Stomach (tissue), 19 donors: ENCODE measurements at places on chromosomes 16 and 17. TPM values are rescaled to one million over a fixed set of nuclear protein-coding genes. Genes with fewer than 3 reads are reported as not detected.
A peak's percentile ranks its signal among the peaks of the same experiment; 100 is the strongest.

The CDH15 gene
- total RNA-seq, result not detected

DNA sequence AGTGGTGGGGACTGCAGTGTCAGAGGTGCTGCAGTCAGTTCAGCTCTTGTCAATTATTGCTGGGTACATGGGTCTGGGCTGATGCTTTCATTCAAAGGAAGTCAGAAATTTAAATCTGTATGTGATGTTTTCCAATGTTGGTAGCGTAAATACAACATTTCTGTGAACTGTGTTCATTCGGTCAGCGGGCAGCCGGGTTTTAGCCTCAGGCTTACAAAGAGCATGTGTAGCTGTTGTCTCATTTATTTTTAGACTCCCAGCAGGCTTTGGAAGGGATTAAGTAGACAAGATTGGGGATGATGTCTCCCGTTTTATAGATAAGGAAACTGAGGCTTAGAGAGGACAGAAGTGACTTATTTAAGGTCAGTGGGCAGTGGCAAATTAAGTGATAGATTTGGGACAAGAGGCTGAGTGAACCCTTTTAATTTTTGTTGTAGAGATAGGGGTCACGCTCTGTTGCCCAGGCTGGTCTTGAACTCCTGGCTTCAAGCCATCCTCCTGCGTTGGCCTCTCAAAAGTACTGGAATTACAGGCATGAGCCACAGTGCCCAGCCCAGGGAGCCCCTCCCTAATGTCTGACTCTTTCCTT lies 8.1 kb downstream of the AQP8 start:
- no peak overlapping the region for H3K4me3 ChIP-seq
- no peaks in the 10 kb centered on the region for H3K27me3 ChIP-seq
- no peaks in the 10 kb centered on the region for H3K36me3 ChIP-seq
- no peak for DNase-seq
- no peaks in the 10 kb centered on the region for H3K4me1 ChIP-seq

GRCh38 chr17:8220783-8221662 lies 10.6 kb upstream of the AURKB start:
- H3K27me3 ChIP-seq, result no peaks in the 10 kb centered on the region
- DNase-seq, result peak; percentile 97
- H3K4me3 ChIP-seq, result peak overlapping the region; percentile 57
- peaks cover 19% of the 10 kb centered on the region for H3K4me1 ChIP-seq

The IGSF6 gene
- total RNA-seq, result 1.8 TPM

DNA sequence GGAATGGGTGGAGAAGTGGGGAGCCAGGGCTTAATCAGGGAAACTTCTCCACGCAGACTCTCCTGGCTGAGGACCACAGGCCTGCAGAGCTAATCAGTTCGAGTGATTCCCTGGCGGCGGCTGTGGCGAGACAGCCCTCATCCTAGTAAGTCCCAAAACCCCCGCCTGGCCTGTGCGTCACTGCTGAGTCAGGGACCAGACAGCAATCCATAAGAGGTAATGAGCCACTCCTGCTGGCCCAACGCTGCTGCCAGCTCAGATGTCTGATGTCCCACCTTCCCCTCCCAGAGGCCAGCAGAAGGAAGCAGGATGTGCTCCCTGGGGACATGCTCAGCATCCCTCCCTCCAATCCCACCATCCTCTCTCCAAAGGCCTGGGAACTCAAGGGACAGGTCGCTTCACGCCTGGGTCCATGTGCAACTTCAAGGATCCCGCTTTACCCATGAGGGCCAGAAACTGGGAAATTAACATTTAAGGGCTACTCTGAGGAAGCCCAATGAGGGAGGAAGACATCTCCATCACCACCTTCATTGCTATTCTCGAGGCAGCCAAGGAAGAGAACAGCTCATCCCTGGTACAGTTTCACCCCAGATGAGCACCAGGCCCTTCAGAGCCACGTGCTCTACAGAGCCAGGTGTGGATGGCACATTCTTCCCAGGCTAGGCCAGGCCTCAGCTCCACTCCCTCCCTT lies 7.9 kb downstream of the ACLY start:
- H3K27me3 ChIP-seq, result no peaks in the 10 kb centered on the region
- DNase-seq, result no peak
- peaks cover 36% of the 10 kb centered on the region for H3K4me1 ChIP-seq
- peaks cover 80% of the 10 kb centered on the region for H3K36me3 ChIP-seq

GRCh38 chr17:4342535-4342934 lies 23.9 kb downstream of the UBE2G1 start:
- H3K27ac ChIP-seq, result no peak overlapping the region
- peaks cover 70% of the 10 kb centered on the region for H3K4me1 ChIP-seq
- H3K4me3 ChIP-seq, result no peak overlapping the region
- no peaks in the 10 kb centered on the region for H3K27me3 ChIP-seq
- no peak for DNase-seq

The CACNG5 gene
- total RNA-seq, result not detected

GRCh38 chr17:48571024-48571818 lies 6.9 kb downstream of the HOXB4 start:
- H3K4me1 ChIP-seq, result peaks cover 88% of the 10 kb centered on the region
- H3K27me3 ChIP-seq, result no peaks in the 10 kb centered on the region
- H3K27ac ChIP-seq, result peak overlapping the region; percentile 91
- H3K36me3 ChIP-seq, result no peaks in the 10 kb centered on the region
- H3K4me3 ChIP-seq, result peak overlapping the region; percentile 37
- DNase-seq, result no peak

The SNF8 gene
- 41.3 TPM for total RNA-seq

The MEIOB gene
- total RNA-seq, result not detected

DNA sequence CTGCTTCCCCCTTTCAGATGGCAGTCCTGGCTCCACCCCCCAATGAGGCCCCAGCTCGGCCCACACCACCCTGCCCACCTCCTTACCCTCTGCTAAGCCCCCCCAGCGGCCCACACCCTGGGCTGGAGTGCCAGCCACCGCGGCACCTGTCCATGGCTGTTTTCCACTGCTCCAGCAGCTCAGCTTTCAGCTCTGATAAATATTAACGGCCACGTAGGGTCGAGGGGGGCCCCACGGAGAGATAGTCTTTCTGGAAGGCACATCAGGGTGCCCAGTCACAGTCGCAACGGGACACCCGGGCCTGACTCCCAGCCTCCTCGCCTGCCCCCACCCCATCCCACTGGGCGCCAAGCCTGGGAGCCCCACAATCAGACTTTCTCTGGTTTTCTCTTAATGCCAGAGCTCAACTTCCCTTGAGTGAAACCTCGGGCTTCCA lies 46.5 kb upstream of the CIBAR2 start:
- H3K27me3 ChIP-seq, result no peaks in the 10 kb centered on the region
- H3K27ac ChIP-seq, result no peak overlapping the region
- H3K4me3 ChIP-seq, result no peak overlapping the region
- H3K36me3 ChIP-seq, result no peaks in the 10 kb centered on the region
- DNase-seq, result no peak

The TSNAXIP1 gene
- 0.45 TPM for total RNA-seq

- H3K4me1 ChIP-seq, result no peaks in the 10 kb centered on the region
- no peaks in the 10 kb centered on the region for H3K27me3 ChIP-seq
- H3K36me3 ChIP-seq, result no peaks in the 10 kb centered on the region
- no peak for DNase-seq
- no peak overlapping the region for H3K27ac ChIP-seq
- no peak overlapping the region for H3K4me3 ChIP-seq
Observed at GRCh38 chr16:6229186-6229585, 1103.5 kb upstream of the RBFOX1 start.

- H3K27me3 ChIP-seq, result no peaks in the 10 kb centered on the region
- no peak for DNase-seq
- peaks cover 18% of the 10 kb centered on the region for H3K36me3 ChIP-seq
- H3K4me1 ChIP-seq, result peaks cover 17% of the 10 kb centered on the region
Observed at GRCh38 chr17:29748400-29748799, 125.7 kb upstream of the CORO6 start.

The GDPD3 gene
- total RNA-seq, result 1.8 TPM

GRCh38 chr16:69186642-69187445 lies at the start of gene SNTB2:
SNTB2 (plus strand) TSS chr16:69187164; CDS start chr16:69187167, 3 bp downstream.
- no peaks in the 10 kb centered on the region for H3K36me3 ChIP-seq
- no peaks in the 10 kb centered on the region for H3K27me3 ChIP-seq
- DNase-seq, result peak; percentile 97
- H3K27ac ChIP-seq, result peak within 1 kb of the TSS; percentile 98
- H3K4me1 ChIP-seq, result peaks cover 36% of the 10 kb centered on the region

DNA sequence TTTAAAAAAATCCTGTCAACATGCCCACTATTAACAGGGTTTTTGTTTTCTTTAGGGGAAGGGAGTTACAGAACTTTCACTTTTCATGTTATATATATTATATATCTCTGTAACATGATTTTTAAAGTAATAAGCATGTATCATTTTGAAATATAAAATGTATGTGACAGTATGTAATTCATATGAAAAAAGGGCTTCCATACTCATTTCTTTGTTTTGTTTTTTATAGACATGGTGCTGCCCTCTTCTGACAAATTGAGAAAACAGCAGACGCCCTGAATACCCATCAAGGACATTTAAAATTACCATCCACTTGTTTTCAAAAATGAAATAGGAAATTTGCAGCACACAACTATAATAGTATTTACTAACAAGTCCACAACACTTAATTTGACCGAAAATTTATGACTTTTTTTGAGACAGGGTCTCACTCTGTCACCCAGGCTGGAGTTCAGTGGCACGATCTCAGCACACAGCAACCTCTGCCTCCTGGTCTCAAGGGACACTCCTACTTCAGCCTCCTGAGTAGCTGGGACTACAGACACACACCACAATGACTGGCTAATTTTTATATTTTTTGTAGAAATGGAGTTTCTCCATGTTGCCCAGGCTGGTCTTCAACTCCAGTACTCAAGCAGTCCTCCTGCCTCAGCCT lies 30.4 kb downstream of the CFDP1 start:
- H3K27me3 ChIP-seq, result no peaks in the 10 kb centered on the region
- DNase-seq, result peak; percentile 65
- H3K4me3 ChIP-seq, result no peak overlapping the region
- peak overlapping the region; percentile 19 for H3K27ac ChIP-seq

DNA sequence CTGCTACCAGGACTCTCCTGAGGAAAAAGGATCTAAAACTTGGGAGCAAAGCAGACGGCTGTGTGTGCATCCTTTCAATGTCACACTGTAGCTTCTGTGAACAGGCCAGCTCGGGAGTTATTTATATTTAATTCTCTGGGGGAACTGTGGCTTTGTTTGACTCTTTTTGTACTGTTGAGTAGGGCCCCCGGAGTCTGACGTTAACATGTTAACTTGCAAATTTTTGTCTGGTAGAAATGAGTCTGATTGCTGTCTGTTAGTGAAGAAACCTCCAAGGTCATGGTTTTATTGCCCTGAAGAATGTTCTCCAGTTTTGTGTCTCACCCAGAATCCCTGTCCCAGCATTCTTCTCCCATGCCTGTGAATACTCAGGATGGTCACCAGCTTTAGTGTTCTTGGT lies 14.2 kb upstream of the KCNG4 start:
- no peaks in the 10 kb centered on the region for H3K4me1 ChIP-seq
- no peaks in the 10 kb centered on the region for H3K36me3 ChIP-seq
- no peak for DNase-seq
- no peak overlapping the region for H3K4me3 ChIP-seq
- no peak overlapping the region for H3K27ac ChIP-seq

DNA sequence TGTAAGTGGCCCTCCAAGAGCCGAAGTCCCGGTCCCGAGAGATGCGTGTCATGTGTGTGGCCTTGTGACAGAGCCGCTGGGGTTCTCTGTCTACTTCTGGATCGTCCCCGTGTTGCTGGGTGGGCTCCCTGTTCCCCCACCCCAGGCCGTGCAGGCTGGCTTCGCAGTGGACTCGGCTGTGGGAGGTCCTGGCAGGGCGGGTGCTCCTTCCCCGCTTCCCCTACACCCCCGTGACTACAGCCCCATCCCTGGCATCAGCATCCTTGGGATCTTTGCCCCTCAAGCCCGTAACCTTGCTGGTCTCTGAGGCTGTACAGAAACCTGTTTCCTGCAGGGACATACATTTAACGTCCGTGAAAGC lies 136.3 kb downstream of the BANP start:
- DNase-seq, result no peak
- H3K4me1 ChIP-seq, result peaks cover 9% of the 10 kb centered on the region
- H3K4me3 ChIP-seq, result no peak overlapping the region
- peaks cover 5% of the 10 kb centered on the region for H3K36me3 ChIP-seq
- H3K27ac ChIP-seq, result no peak overlapping the region
- H3K27me3 ChIP-seq, result no peaks in the 10 kb centered on the region

The ATAD5 gene
- total RNA-seq, result 5.9 TPM

DNA sequence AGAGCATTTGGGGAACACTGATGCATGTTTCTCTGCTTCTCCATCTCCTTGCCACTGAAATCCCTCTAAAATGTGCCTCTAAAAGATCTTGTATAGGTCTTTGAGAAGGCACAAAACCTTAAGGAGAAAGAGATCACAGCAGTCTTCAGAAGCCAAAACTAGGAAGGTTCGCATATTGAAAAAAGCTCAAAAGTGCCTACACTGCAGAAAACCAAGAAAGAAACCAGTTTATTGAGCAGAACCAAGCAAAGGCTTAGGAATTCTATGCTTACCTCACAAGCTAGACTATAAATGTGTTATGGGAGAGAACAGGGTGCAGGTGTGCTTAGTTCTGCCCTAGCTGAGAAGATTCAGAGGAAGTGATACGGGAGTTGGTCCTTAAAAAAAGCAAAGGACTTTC lies 16.6 kb downstream of the DGKE start:
- H3K4me1 ChIP-seq, result no peaks in the 10 kb centered on the region
- no peak overlapping the region for H3K4me3 ChIP-seq
- H3K27me3 ChIP-seq, result no peaks in the 10 kb centered on the region
- peaks cover 56% of the 10 kb centered on the region for H3K36me3 ChIP-seq
- no peak for DNase-seq

- H3K27me3 ChIP-seq, result no peaks in the 10 kb centered on the region
- peak overlapping the region; percentile 96 for H3K27ac ChIP-seq
- H3K36me3 ChIP-seq, result peaks cover 34% of the 10 kb centered on the region
- peaks cover 61% of the 10 kb centered on the region for H3K4me1 ChIP-seq
- peak overlapping the region; percentile 92 for H3K4me3 ChIP-seq
Observed at GRCh38 chr17:18261146-18261515, 669 bp downstream of the MIEF2 start.

- no peaks in the 10 kb centered on the region for H3K27me3 ChIP-seq
- H3K4me1 ChIP-seq, result peaks cover 6% of the 10 kb centered on the region
- no peak for DNase-seq
- H3K27ac ChIP-seq, result peak overlapping the region; percentile 3
- no peak overlapping the region for H3K4me3 ChIP-seq
Observed at GRCh38 chr16:10992112-10992511, 47.7 kb downstream of the CLEC16A start.

GRCh38 chr17:44733753-44734152 lies 25.0 kb upstream of the ADAM11 start:
- H3K36me3 ChIP-seq, result peaks cover 58% of the 10 kb centered on the region
- no peak overlapping the region for H3K4me3 ChIP-seq
- no peaks in the 10 kb centered on the region for H3K4me1 ChIP-seq
- DNase-seq, result no peak
- no peak overlapping the region for H3K27ac ChIP-seq

The NAA60 gene
- 25.3 TPM for total RNA-seq

The KLHL10 gene
- total RNA-seq, result not detected

- peaks cover 100% of the 10 kb centered on the region for H3K36me3 ChIP-seq
- peak; percentile 70 for DNase-seq
- H3K4me3 ChIP-seq, result no peak overlapping the region
- no peak overlapping the region for H3K27ac ChIP-seq
- H3K27me3 ChIP-seq, result no peaks in the 10 kb centered on the region
Observed at GRCh38 chr16:85659805-85660511, 28.8 kb downstream of the GINS2 start.

- H3K4me3 ChIP-seq, result no peak overlapping the region
- H3K27ac ChIP-seq, result no peak overlapping the region
- DNase-seq, result no peak
- H3K36me3 ChIP-seq, result peaks cover 39% of the 10 kb centered on the region
Observed at GRCh38 chr17:37610971-37611370, 1.8 kb upstream of the SYNRG start.

The FBXW10 gene
- not detected for total RNA-seq
